Left colon (tissue), 2 donors: ENCODE measurements at places on chromosomes 3 and 15.
A peak's percentile ranks its signal among the peaks of the same experiment; 100 is the strongest.

- no peak for DNase-seq
Observed at GRCh38 chr3:155876503-155876902, 6.1 kb downstream of the GMPS start.

DNA sequence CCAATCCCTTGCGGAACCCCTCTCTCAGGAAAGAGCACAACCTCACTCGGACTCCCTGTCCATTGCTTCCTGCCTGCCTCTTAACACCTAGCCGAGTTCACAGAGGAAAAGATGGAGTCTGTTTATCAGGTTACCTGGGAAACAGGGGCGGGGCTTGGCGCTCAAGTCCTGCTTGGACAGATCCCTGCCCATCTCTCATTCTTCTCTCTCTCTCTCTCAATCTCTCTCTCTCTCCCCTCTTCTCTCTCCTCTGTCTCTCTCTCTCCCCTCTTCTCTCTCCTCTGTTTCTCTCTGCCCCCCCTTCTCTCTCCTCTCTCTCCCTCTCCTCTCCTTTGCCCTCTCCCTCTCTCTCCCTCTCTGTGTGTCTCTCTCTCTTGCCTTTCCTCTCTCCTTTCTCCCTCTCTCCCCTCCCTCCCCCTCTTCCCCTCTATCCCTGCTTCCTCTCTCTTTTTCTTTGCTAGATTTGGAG lies at the start of gene EFHB:
TSS of gene EFHB (minus strand) at position 120 of the 469 bp plus-strand sequence. CDS start 199 bp downstream, outside the sequence.
- peak; percentile 51 for DNase-seq

DNA sequence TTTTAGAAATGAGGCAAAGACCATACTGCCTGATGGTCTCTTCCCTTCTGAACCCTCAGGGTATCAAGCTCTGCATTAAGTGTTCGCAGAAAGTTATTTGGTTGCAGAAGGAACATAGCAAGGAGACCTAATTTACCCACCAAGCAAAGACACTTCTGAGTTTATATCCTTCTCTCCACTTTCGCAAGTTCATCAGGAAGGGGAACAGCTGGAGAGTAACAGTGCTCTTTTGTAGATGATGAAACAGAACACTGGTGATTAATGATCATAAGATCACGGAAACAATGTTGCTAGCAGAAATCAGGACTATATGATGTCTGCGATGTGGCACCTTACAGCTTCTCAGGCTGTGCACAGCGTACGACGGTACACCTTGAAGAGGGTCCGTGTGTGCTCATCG lies 62.1 kb downstream of the NCEH1 start:
- no peak for DNase-seq

- no peak for DNase-seq
Observed at GRCh38 chr15:48282216-48282615, 49.0 kb upstream of the DUT start.

GRCh38 chr3:115169808-115170207 lies 22.7 kb upstream of the ZBTB20 start:
- DNase-seq: no peak

GRCh38 chr3:29370021-29370420 lies 89.2 kb downstream of the RBMS3 start:
- no peak for DNase-seq

DNA sequence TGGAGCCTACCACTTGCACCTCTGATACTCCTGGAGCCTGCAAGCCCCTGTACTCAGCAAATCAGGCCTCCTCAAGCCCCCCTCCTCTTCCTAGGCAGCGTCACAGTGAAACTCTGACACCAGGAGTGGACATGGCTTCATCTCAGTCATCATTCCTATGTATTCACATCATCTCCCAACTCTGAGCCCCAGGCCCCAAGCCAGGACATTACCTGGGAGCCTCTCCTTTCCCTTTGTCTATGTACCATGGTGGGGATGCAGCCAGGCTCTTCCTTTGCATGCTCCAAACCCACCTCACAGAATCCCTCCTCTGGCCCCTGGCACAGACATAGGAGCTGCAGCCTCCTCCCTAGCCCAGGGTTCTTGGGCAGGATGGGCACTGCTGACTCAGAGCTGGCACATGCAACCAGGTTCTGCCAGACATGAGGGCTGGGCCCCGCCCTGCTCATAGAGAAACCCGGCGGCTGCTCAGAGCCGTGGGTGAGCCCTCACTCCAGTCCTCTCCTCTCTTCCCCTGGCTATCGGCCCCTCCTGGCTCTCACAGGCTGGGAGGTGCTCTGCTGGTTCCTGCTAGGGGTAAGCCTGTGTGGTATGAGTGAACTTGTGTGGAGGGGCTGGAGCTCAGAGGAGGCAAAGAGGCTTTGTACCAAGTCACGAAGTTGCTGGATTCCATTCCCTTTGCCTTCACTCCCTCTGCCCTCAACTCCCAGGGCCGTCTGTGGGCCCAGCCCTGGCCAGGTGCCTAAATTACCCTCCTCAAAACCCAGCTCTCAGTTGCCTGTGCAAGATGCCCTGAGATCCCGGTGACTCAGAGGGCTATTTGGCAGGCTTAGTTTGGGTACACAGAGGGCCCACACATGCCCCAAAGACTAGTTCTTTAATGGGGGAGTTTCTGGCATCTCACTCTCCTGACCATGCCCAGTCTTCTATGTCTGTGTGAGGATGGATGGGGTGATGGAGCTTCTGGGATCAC lies 1.9 kb upstream of the PLCD1 start:
- peak; percentile 79 for DNase-seq

DNA sequence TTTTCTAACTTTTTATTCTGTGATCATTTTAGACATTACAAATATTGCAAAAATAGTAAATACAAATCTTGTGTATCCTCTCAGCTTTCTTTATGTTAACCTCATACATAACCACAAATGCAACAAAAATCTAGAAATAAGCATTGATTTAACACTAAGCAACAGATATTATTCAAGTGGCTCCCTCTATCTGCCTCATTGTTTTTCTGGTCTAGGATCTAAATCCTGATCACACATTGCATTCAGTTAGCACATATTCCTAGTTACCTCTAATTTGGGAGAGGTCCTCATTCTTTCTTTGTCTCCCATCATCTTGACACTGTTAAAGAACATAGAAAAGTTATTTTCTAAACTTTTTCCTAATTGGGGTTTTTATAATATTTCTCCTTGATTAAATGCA lies 1126.0 kb downstream of the ROBO2 start:
- no peak for DNase-seq

DNA sequence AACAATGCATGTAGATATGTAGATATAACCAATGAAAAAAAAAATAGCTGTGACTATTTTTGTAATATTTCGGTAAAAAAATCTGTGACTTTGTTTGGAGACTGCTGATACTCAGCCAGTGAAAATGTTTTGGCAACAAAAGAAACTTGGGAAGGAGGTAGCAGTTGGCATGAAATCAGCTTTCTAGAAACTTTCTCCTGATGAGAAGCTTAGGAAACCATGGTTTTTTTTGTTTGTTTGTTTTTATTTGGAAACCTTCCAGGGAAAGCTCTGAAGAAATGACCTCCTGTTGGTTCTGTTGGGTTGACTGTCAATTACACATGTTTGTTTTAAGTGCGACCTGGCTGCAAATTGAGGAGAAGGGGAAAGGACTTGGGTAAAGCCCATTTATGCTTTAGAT lies 445.9 kb downstream of the UNC13C start:
- DNase-seq: no peak

DNA sequence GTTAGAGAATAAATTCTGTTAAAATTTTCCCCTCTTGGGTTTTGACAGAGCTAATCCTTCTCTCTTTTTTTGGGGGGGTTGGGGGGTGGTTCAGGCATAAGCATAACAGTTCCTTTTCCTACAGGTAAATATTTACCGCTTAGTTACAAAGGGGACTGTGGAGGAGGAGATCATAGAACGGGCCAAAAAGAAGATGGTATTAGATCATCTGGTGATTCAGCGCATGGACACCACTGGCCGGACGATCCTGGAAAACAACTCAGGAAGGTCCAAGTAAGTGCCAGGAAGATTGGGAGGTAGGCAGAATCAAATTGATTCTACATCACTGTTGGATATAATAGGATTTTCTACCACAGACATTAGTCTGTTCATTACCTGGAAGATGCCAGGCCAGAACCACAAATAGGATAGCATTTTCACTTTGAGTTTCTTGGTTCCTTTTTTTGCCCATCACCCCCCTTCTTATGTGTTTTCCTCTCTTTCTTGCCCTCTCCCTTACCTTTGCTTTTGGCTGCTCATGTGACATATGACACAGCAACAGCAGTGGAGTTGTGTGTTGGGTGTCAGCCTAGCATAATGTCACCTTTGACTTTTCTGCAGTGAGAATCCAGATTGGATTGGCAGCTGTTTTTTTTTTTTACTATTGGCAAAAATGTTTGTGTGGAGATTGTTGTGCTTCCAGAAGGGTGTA lies 79.0 kb downstream of the CHD2 start:
- DNase-seq: no peak

DNA sequence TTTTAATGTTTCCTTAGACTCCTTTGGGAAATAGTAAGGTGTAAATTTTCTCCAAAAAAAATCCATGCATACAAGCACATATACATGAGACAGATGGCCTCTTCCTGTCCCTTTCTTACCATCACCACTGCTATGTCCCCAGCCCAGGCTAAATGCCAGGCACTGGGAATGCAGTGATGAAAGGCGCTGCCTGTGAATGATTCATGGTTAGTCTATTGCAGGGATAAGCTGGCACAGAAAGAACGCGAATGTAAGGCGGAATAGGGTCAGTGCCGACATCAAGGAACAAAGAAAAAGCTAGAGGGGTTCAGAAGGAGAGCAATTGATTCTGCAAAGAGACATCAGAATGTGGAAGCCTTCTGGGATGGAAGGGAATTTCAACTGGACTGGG lies 36.2 kb upstream of the CFAP161 start:
- no peak for DNase-seq

GRCh38 chr3:168141405-168141998 lies 45.8 kb upstream of the GOLIM4 start:
- DNase-seq: no peak

GRCh38 chr3:187922704-187923416 lies 177.6 kb upstream of the BCL6 start:
- no peak for DNase-seq

DNA sequence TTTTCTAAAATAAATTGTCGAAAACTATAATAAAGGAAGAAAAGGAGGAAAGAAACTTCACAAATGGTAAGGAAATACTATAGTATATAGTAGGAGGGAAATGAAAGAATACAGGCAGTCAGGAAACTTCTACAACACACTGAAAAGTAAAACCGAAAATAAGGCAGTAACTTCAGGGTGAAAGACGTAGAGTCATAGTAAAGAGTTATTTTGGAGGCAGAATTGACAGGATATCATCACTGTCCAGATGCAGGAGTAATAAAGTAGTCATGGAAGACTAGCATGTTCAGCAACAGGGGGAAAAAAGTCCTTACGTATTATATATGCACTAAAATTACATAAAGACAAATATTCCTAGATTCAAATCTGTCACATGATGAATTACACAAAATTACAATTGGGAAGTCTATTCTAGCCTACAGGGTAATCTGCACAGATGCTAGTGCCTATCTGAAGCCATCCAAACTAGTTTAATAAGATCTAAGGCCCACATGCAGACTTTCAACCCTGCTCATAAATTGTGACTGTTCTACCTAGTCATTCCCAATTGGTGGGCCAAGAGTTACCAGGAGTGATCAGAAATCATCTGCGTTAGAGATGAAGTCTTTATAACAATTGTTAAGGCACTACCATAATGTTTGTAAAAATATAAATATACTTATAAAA lies 14.0 kb downstream of the VPS13C start:
- DNase-seq: no peak

DNA sequence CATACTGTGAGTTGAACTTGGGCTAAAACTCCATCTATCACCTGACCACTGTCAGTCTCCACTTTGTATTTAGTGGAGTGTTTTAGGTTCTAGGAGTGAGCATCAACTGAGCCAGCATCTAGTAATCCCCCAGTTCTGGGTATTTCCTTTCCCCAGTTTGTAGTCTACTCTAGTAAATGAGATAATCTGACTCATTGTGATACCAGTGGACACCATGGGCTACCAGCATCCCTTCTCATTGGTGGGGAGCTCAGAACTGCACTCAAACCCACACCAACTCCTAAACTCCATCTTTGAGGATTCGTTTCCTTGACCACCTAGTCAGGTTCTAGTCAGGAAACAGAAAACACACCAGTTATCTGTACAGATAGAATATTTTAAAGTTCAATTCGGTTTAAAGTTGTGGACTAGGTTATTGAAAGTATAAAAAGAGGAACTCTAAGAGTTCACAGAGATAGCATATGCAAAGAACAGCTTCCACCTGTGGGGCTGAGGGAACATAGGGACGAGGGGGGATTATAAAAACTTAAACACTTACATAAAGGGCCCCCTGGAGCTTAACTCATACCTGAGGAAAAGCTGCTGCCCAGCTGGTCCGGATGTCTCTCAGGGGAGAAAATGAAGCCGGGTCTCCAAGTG lies 36.0 kb downstream of the LEO1 start:
- no peak for DNase-seq

DNA sequence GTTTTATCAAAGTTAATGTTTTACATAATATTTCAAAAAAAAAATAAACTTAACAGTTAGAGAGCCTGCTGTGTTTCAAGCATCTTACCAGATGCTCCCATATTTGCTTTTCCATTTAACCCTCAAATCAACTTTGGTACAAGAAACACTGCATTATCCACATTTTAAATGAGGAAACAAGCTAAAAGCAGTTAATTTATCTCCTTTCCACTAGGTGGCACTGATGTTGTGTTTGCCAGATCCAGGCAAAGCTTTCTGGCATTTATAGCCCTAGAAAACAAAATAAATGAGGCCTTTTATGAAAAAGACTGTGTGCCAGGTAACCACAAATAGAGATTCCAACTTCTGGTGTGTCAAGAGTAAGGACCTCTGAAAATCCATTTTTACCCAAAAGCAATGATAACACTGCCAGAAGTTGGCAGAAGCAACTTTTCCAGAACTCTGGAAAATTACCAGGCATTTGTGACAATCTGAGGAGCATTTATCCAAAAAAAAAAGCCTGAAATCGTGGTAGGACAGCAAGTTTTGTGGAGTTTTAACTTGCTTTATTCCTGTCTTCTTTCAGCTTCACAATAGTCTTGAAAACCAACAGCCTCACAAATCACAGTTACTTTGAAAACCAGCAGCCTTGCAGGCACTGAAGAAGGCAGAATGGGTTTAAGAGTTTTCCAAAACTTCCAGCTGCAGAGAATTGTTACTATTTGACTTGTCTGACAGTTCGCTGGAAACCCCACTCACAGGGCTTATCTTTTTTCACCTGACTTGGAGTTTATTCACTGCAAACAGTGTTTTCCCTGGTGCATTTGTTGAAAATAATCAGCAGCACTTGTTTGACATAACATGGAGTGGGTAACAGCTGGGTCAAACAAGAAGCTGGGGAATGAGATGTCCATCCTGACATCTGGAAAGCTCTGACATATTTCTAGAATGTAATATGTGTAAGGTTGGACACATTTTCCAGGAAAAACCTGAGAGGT lies 9.2 kb downstream of the FAM162A start:
- no peak for DNase-seq

- no peak for DNase-seq
Observed at GRCh38 chr3:131962982-131963381, 71.8 kb downstream of the CPNE4 start.
